ENCODE measurements at places on chromosomes 12 and 14.

- DNase-seq: no peak
Measured at GRCh38 chr12:113065126-113066007, 8.8 kb downstream of the DTX1 start.

GRCh38 chr12:59044791-59045190 is 124.5 kb upstream of the LRIG3 start:
- no peak for DNase-seq

DNA sequence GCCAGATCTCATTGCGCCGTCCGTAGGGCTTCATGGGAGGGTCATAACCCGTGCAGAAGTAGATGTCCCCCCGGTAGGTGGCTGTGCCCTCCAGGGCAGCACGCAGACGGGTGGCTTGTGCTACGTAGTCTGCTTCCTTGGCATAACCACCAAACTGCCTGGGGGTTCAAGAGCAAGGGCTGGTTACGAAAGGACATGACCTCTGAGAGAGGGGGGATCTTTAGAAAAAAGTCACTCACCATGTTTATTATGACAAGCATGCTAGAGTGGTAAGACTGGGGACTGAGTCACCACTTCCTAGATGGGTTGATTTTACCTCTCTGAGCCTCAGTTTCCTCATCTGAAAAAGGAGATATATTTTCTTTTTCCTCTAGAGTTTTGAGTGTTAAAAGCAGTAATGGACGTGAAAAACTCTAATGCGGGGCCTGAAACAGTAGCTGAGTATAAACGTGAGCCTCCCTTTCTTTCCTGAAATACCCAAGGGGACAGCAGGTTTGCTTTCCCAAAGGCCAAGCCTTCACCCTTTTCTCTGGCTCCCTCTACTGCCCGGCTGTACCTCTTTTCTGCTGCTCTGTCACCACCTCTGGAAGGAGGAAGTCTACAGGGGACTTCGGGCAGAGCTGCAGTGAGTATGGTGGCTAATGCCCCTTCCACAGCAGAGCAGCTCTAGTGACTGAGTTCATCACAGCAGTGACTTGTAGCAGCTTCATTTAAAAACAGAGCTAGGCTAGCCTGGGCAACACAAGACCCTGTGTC is 23.5 kb upstream of the GPRC5D start:
- no peak for DNase-seq

DNA sequence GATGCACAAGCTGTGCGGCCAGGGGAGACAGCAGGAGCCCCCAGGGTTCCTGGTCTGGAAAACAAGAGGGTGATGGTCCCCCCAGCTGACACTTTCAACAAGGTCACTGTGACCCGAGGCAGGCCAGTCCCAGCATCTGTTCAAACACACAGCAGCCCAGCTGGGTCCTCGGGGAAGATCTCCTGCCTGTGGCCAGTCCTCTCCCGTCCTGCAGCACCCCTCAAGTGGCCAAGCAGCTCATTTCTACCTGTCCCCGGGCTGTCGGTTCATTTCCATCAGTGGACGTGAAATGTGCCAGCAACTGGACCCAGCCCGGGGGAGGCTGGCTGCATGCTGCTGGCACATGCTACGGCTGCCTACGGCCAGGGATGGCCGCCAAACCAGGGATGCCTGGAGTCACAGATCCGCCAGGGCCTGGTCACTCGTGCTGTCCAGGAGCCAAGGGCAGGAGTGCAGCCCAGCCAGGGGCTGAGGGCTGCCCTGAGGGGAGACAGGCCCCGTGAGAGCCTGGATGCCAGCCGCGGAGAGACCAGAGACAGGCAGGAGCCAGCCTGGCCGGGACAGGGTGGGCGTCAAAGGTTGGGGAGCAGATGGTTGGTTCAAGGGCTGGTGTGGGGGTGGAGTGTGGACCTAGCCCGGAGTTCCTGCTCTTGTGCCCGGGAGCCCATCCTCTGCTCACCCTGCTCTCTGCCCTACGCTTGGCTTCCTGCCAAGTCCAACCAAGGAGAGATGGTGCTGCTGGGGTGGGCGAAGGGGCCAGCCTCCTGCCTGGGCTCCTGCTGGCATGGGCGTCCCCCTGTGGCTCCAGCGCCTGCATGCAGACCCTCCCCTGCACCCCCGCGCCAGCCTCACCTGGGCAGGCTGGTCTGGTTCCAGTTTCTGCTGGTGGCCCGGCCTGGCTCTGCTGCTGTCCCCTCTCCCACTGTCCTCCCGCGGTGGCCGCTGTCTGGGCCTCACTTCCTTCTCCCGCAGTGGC is 143.8 kb downstream of the ADGRD1 start:
- no peak for DNase-seq

Data from stimulated activated CD4-positive, alpha-beta T cell treated with anti-CD3 and anti-CD28 coated beads, Interleukin-4, amount 100 ng/mL, for 48 hours (primary cell).